Stimulated activated CD8-positive, alpha-beta memory T cell treated with anti-CD3 and anti-CD28 coated beads, Interleukin-15, amount 100 ng/mL, for 4 hours (primary cell): ENCODE measurements at places on chromosomes 5 and 9.

GRCh38 chr5:139312075-139312474, 18.5 kb downstream of the MATR3 start:
- no peak for DNase-seq

DNA sequence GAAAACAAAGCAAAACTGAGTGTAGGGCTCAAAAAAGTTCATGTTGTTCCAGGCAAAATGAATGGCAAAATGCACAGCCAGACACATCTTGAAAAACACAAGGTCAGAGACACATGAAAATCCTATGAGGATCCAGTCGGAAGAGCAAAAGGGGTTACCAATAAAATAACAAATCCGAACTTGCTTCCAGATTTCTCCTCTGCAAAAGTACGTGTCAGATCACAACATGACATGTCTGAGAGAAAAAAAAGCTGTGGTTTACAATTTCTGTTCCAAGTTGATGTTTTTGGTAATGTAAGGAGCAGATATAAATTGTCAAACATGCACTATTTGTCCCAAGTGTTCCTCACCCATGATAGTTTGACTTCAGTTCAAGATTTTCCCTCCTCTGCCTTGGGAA, 15.9 kb upstream of the ADAMTS16 start:
- no peak for DNase-seq

DNA sequence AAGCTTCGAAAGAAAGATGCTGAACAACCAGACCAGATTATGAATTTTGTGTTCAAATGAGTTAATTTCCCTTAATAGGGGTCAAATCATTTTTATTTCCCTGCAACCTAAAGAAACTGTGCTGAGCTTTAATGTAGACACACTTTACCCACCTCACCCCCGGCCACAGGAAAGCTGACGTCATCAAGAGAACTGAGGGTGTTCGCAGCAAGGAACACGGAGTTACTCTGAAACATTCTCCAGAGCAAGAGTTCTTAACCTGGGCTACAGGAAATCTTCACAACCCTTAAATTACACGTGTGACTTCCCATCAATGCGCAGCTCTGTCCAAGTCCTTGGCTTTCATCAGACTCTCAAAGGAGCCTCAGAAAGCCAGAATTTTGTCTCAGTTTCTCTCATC, 116.3 kb downstream of the COL23A1 start:
- no peak for DNase-seq

GRCh38 chr5:169914766-169915165, 65.5 kb downstream of the INSYN2B start:
- DNase-seq, result no peak

- no peak for DNase-seq
Observed at GRCh38 chr9:71690689-71691435, 77.5 kb downstream of the CEMIP2 start.

- DNase-seq, result no peak
Observed at GRCh38 chr5:58759745-58760144, 176.9 kb downstream of the RAB3C start.

DNA sequence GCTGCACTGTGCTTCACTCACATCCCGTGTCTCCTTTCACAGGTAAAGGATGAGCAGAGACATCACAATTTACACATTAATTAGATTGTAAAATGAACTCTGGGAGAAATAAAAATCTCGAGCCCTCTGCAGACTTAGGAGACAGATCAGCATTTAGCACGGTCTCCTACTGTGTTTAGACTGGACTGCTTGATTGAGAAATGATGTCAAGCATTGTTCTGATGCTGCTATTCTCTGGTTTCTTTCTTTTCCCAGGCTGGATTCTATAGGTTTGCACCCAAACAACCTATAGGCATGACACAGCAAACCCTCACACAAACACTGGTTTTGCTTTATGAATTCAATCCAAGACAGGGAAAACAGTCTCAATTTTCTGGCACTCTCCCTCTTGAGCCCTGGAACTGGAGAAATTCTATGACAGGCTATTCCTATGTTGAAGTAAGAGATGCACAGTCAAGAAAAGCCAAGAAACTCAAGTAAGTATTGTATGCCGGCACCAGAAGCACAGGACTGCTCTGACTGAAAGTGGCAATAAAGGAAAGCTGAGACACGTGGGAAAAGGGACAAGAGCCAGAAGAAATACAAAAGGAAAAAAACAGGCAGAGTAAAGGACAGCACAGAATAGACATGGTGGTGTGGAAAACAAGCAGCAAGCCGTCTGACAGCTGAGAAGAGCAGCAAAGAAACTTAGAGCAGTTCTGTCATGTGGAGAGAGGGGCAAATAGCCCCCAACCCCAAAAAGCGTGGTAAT, 24.8 kb upstream of the ERAP2 start:
- no peak for DNase-seq

DNA sequence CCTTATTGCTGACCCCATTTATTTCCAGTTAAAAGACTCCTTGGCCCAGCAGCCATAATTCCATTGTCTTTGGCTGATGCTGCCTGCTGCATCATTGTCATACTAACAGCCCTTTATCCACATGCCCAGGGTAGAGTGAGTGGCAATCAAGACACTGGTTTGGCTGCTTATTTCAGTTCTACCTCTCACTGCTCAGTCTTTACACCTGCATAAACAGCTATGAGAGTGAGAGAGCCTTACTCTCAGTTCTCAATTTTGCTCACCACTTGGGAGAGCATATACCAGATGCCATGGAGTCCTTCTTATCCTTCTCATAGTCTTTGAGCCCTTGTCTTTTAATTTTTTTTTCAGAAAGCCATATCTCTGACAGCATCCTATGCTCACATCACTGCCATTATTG, 596.9 kb upstream of the CYLC2 start:
- DNase-seq, result no peak

- DNase-seq, result no peak
Observed at GRCh38 chr5:67577424-67577823, 380.8 kb upstream of the CD180 start.

DNA sequence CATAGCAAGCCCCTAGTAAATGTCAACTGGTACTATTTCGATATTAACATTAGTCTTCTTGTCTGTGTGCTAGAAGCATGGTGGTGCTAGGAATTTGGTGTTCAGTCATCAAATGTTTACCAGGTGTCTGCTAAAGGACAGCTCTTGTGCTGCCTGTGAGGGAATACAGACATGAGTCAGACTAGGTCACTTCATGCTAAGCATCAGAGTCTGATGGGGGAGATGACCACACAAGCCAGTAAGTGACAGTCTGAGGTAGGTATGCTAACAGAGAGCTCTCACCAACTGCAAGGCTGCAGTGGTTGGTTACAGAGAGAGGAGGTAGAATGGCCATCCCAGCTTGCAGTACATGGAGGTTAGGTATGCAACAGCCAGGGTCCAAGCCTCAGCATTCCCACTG, 320.9 kb downstream of the CDK5RAP2 start:
- no peak for DNase-seq

DNA sequence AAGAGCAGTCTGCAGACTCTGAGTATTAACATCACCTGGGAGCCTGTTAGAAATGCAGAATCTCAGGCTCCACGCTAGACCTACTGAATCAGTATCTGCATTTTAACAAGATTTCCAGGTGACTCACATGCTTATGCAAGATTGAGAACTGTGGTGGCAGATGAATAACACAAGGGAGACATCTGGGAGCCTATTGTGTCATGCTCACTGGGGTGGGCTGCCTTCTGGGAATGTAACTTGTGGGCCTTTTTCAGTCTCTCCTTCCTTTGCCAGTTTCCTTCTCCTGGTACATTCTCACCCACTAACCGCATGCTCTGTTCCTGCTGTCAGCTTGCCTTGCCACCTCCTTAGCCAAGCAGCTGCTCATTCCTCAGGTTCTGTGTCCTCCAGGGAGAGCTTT, 176.6 kb upstream of the C9orf72 start:
- DNase-seq, result no peak

GRCh38 chr9:14197325-14197858, 116.5 kb downstream of the NFIB start:
- no peak for DNase-seq

DNA sequence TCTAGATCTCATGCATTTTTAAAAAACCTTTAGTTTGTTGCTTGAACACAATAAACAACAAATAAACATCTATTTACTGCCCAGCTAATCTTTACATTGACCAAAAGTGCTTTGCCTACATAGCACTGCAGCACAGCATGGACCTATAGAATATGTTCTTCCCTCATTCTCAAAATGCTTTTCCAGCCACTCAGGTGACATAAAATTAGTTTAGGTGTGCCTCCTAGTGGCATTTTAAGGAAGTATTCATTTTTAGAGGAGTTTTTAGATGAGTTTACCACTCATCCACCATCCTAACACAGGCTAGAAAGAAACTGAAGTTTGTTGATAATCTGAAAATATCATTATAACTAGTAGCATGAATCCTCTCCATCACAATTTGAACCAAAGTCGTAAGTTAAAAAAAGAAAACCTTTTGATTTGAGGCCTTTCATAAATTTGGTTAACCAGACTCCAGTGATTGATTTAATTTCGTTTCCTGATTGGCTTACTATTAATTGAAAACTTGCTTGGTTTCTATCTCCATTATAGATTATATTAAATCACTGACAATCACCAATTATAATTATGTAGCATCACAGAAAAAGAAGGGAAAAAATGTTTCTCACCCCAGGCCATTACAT, 12.6 kb downstream of the PLGRKT start:
- DNase-seq, result no peak

GRCh38 chr5:32551865-32552264, 33.5 kb upstream of the SUB1 start:
- no peak for DNase-seq

DNA sequence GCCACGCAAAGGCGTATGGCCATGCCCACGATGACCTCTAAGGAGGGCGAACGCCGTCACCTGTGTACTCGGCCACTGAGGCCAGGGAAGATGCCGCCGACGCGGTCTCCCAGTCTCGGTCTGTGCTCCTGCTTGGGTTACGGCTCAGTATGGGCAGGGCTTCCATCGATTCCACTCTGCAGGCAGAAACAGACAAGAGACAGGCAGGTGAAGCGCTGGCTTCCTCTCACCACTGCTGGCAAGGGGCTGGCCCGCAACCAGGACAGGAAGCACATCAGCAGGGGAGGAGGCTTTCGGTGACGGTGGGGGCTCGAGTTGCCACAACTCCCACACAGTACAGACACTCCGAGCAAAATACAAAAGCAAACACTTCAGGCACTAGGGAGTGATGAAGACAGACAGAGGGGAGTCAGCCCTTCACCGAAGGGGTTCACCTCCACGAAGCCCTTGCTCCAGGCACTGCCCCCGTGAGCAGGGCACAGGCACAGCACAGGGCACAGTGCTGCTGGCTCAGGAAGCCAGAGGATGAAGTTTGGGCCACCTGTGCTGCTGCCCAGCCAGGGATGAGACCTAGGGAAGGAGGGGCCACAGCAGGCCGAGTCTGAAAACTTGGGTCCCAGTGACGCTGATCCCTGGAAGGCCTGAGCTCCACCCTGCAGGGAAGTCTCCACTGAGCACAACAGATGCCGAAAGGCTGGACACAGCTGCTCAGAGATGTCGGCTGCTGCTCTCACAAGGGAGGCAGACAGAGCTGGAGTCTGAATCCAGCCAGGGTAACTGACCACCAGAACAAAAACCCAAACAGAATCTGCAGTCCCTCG, 91.3 kb downstream of the CAMSAP1 start:
- no peak for DNase-seq

GRCh38 chr9:129442803-129443511, 177.9 kb downstream of the C9orf50 start:
- no peak for DNase-seq

- no peak for DNase-seq
Observed at GRCh38 chr9:8186560-8186959, 387.0 kb upstream of the DMAC1 start.

- DNase-seq, result no peak
Observed at GRCh38 chr5:123186771-123187170, 97.7 kb downstream of the PRDM6 start.

- no peak for DNase-seq
Observed at GRCh38 chr9:112326194-112326593, 7.2 kb downstream of the PTBP3 start.

DNA sequence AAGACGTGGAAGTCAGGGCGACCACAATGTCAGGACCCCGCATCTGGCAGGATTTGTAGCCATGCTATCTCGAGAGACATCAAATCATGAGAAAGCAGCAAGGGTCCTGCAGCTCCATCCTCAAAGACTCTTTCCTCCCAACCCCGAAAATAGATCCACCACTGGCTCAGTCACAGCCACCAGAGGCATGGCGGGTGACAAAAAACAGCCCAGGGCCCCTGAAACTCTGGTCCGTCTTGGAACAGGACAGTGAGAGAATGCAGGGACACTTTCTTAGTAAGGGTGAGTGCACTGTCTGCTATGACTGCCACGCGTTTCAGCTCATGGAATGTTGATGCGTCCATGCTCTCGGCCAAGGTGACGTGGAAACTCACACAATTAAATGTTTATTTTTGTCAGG, 220.9 kb downstream of the IRX2 start:
- no peak for DNase-seq

DNA sequence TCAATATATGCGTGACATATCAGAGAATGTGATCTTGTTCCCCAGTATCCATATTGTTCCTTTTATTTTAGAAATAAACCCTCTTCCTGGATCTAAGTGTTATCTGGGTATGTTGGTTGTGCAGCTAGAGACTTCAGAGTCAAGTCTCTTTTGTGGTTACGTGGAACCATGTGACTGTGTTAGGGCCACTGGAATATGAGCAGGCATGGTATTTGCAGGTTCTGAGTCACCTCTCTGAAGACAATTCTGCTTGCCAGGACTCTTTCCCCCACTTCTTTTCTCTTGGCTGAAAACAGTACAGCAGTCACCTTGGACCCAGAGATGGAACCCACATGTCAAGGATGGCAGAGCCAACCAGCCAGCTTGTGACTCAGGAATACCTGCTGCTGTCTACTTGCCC, 59.7 kb downstream of the ATP10B start:
- DNase-seq, result no peak

DNA sequence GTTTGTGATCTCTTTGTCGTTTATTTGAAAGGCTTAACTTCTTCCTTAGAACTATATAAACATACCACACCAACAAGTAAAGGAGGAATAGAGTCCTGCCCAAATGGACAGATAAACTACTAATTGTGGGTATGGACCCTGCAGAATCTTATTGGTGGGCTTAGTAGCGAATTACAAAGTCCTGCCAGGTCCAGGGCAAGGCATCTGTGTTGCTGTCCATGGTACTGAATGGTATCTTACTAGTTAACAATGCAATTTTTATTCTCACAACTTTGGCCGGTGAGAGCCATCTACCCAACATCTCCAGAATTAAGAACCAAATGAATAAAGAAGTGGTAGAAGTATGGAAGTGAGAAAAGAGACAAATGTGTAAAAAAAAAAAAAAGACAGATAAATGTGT, 1782.4 kb upstream of the WWC1 start:
- no peak for DNase-seq

DNA sequence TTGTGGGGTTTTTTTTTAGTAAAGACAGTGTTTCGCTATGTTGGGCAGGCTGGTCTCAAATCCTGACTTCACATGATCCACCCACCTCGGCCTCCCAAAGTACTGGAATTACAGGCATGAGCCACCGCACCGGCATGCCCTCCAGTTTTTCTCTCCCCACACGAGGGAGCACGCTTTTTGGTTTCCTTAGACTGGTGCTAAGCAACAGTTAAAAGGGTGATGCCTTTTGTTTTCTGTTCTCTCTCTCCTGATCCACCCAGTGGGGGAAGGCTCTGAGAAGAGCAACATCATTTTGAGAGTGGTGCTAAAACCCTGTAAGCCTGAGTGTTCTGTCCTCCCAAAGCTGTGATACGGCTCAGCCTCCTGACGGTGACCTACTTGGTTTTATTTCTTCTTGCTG, 146.6 kb downstream of the MAN2A1 start:
- no peak for DNase-seq
